ENCODE measurements at places on chromosomes 2 and 18.

- DNase-seq: no peak
Observed at GRCh38 chr2:173393186-173393585, 38.5 kb downstream of the CDCA7 start.

GRCh38 chr2:58483307-58483706 is 242.2 kb upstream of the FANCL start:
- DNase-seq: no peak

DNA sequence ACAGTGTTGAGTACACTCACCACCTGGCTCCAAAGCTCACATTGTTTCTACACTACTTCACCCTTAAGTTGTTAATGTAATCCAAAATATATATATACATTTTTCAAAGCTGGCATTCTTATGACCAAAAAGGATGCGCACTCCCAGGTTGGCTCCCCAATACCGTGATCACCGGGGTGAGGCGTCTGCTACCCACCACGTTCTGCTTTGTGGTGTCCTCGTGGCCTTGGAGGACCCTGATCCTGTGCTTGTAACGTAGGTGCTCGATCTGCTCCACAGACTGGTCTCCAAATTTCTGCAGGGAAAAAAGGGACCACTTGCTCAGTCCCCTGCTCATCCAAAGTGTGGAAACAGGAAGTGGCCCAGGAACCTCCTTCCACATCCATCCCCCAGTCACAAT is 25.8 kb downstream of the RPL31 start:
- no peak for DNase-seq

DNA sequence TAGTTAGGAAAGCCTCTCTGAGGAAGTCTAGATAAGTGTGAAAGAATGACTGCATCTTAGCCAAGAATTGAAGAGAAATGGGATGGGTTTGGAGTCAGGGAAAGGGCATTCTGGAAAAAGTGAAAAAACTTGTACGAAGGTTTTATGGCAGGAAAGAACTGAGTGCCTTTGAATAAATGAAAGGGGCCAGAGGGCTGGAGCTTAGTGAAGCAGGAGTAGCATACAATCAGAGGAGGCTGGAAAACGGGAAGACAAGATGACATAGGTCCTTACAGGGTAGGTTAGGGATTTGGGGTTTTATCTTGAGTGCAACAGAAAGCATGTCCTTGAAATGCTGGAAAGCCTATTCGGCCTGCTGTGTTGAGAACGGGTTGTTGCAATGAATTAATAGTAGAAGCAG is 152.6 kb upstream of the RND3 start:
- DNase-seq: no peak

GRCh38 chr2:22996911-22997310 is 388.1 kb upstream of the KLHL29 start:
- DNase-seq: no peak

DNA sequence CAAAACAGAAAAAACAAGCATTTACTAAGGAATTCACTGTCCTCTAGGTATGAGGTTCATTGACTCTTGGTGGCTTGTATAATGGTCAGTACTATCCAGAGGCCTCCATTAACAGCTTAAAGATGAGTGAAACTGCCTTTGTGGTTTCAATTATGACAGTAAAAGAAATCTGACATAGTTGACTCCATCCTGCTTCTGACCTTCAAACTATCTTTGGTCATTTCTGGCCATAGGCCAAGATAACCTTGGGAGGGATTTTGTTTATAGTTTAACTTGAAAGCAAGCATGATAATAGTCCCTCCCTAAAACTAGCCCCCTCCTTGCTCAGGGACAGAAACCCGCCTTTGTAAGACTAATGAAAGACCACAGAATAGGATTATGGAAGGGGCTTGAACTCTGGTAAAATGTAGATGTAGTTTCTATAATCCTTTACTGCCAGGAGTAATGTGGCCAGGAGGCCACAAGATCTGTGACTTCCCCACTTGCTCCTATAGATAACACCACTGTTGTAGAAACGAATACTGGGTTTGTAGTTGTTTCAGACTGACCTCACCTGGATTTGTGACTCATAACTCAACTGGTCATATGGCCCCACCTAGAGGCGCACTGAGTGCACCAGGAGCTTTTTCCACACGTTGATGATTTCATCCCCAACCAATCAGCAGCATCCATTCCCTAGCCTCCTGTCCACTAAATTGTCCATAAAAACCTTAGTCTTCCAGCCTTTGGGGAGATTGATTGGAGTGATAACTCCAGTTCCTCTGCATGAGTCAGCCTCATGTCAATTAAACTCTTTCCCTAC is 8.6 kb upstream of the PLEKHM3 start:
- peak; percentile 14 for DNase-seq

DNA sequence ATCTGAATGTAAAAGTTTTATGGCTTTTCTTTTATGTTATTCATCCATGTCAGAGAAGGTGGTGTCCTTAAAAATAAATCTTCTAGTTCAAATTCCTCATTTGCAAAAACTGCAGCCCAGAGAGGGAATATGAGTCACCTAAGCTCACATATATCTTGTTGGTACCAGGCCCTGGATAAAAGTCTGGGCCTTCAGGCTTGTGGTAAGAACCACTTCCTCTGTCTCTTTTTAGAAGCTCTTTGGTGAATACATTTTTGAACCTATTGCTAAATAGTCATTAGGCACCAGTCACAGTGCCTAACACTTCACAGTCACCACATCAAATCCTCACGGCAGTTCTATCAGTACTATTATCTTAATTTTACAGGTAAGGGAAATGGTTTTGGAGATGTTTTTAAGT is 199.2 kb downstream of the KCNS3 start:
- DNase-seq: peak; percentile 96

- DNase-seq: no peak
Observed at GRCh38 chr2:237322564-237322963, 91.4 kb downstream of the COL6A3 start.

- peak; percentile 98 for DNase-seq
Observed at GRCh38 chr2:10278029-10278762, 24.5 kb upstream of the HPCAL1 start.

DNA sequence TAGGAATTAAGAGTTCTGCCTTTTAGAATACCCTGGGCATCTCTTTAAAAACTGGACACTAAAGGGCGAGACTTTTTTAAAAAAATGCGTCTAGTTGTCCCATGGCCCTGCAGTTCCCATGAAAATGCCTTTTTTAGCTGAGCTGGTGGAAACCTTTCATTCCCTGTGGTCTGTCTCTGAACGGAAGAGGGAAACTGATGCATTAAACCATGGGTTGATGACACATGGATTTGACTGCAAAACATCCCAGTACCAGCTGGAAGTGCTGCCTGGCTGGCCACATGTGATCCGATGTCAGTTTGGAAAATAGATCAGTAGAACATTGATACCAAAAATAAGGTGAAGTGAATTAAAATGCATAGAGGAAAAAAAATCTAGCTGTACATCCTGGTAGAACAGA is 129.2 kb downstream of the MYO1B start:
- no peak for DNase-seq
